ENCODE measurements at places on chromosomes 5 and 9. TPM values are rescaled to one million over a fixed set of nuclear protein-coding genes. Genes with fewer than 3 reads are reported as not detected.

DNA sequence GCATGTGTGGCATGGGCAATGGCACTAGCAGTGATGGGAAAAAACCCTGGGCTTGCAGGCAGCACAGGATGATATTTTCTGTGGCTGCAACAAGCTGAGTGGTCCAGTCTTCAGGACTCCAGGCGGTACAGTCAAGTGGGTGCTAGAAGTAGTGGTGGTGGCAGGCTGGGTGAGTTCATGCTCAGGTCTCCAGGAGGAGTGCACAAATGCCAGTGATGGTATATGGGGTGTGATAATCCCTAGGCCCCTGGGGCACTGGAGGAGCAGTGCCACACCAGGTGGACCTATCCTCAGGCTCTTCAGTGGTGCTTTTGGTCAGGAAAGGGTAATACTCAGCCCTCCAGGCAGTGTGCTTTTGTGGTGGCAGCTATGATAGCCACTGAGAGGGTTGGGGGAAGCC is 496.4 kb downstream of the PRR16 start:
- DNase-seq: no peak
- no peaks in the 10 kb centered on the region for H3K4me1 ChIP-seq
- no peaks in the 10 kb centered on the region for H3K36me3 ChIP-seq
- H3K4me3 ChIP-seq: no peak overlapping the region
- no peak overlapping the region for H3K27ac ChIP-seq

DNA sequence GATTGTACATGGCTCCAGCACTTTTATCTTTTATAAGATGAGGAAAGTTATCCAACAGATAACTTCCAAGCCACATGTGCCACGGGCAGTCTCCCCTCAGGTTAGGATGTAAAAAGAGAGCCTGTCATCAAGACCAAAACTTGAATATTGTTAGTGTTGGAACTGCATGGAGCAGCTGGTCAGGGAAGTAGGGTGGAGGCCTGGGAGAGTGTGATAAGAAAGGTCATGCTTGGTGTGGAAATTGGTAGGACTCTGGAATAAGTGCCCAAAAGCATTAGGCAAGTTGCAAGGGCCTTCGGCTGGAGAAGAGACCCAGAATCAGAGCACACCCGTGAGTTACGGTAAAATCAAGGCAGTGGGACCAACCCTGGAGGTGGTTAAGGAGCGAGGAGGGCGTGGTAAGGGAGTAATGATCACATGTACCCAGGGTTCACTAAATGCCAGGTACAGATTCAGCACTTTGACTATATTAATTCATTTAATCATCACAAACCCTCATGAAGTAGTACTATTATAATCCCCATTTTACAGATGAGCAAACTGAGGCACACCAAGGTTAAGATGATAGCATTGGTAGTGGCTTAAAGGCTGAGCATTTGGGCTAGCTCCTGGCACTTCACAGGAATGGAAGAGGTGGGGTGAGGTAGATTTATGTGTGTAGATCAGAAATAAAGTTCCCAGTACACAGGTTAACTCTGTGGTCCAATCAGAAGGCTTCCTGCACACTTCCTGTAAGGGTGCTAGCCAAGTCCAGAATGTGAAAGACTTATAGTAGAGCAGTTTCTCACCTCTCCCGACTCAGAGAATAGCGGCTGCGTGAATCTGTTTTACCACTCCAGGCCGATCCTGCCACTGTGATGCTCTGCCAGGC is 96.5 kb upstream of the ZNF608 start:
- H3K27ac ChIP-seq: no peak overlapping the region
- H3K4me1 ChIP-seq: no peaks in the 10 kb centered on the region
- no peaks in the 10 kb centered on the region for H3K36me3 ChIP-seq
- H3K27me3 ChIP-seq: no peaks in the 10 kb centered on the region
- no peak for DNase-seq

The OR13C3 gene
- not detected for total RNA-seq

DNA sequence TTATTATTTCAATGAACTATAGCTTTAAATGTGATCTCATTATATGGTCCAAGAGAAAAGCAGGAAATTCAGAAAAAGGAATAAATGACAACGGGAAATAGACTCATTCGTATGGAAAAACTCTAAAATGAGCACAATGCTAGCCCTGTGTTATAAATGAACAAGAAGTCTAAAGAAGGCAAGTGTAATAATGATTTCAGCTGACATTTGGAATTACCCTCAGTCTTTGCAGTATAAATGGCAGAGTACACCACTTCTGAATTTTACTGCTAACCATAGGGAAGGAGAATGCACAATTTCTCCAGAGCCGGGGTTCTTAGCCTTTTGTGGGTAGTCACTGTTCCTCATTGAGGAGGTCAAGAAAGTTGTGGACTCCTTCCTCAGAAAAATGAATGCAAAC is 93.1 kb downstream of the ANKRD55 start:
- no peaks in the 10 kb centered on the region for H3K27me3 ChIP-seq
- H3K4me1 ChIP-seq: no peaks in the 10 kb centered on the region
- DNase-seq: no peak
- H3K36me3 ChIP-seq: peaks cover 3% of the 10 kb centered on the region
- H3K27ac ChIP-seq: no peak overlapping the region
- no peak overlapping the region for H3K4me3 ChIP-seq

The PAIP2 gene
- 90.4 TPM for total RNA-seq

GRCh38 chr5:76620166-76620565 is 3.0 kb downstream of the F2RL2 start:
- H3K27me3 ChIP-seq: peaks cover 2% of the 10 kb centered on the region
- no peaks in the 10 kb centered on the region for H3K36me3 ChIP-seq
- no peak for DNase-seq
- no peak overlapping the region for H3K27ac ChIP-seq

DNA sequence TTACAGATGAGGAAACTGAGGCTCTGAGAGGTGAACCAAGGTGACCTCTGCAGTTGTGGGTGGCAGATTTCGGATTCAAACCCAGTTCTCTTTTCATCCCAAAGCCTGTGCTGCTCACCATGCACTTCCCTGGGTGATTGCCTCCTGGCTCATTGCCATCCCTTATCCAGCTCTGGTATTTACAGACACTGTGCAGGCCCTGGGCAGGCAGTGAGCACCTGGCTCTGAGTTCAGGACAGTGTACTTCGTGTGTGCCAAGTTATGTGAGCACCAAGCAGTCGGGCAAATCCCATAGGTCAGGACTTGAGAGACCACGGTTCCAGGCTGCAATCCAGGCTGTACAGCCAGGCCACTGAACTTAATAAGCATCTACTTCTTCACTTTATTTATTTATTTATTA is 1.4 kb downstream of the LRSAM1 start:
- no peak overlapping the region for H3K4me3 ChIP-seq
- H3K27ac ChIP-seq: no peak overlapping the region
- H3K4me1 ChIP-seq: peaks cover 29% of the 10 kb centered on the region
- DNase-seq: no peak
- H3K27me3 ChIP-seq: no peaks in the 10 kb centered on the region
- H3K36me3 ChIP-seq: peaks cover 48% of the 10 kb centered on the region

GRCh38 chr9:113626735-113627495 is 163.4 kb downstream of the RGS3 start:
- H3K36me3 ChIP-seq: no peaks in the 10 kb centered on the region
- H3K4me1 ChIP-seq: peaks cover 7% of the 10 kb centered on the region
- no peak overlapping the region for H3K4me3 ChIP-seq
- no peak overlapping the region for H3K27ac ChIP-seq
- H3K27me3 ChIP-seq: peaks cover 5% of the 10 kb centered on the region
- DNase-seq: no peak

The PNPLA7 gene
- total RNA-seq: 2.2 TPM

GRCh38 chr5:17400724-17401469 is 97.1 kb upstream of the TAF11L2 start:
- DNase-seq: no peak
- no peaks in the 10 kb centered on the region for H3K27me3 ChIP-seq
- H3K4me1 ChIP-seq: no peaks in the 10 kb centered on the region
- H3K4me3 ChIP-seq: no peak overlapping the region
- H3K36me3 ChIP-seq: no peaks in the 10 kb centered on the region
- no peak overlapping the region for H3K27ac ChIP-seq

The BNC2 gene
- 26.2 TPM for total RNA-seq

DNA sequence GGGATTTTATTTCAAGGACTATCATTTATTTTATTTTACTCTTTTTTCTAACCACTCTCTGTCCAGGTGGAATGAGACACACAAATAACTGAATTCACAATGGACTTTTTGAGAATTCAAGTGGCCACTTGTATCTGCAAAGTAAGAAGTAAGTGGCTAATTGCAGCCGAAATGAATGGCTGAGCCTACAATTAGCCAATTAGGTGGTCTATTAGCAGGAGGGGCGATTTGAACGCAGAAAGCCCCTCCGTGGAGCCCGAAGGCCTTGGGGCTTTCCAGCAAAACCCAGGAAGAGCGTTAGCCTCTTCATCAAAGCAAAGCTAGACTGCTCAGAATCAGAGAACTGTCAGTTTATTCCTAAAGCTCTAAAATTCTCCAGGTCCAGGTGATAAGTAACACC is 176.9 kb downstream of the EBF1 start:
- no peak for DNase-seq
- no peaks in the 10 kb centered on the region for H3K36me3 ChIP-seq
- no peaks in the 10 kb centered on the region for H3K4me1 ChIP-seq
- H3K4me3 ChIP-seq: no peak overlapping the region
- H3K27me3 ChIP-seq: peaks cover 6% of the 10 kb centered on the region
- no peak overlapping the region for H3K27ac ChIP-seq

DNA sequence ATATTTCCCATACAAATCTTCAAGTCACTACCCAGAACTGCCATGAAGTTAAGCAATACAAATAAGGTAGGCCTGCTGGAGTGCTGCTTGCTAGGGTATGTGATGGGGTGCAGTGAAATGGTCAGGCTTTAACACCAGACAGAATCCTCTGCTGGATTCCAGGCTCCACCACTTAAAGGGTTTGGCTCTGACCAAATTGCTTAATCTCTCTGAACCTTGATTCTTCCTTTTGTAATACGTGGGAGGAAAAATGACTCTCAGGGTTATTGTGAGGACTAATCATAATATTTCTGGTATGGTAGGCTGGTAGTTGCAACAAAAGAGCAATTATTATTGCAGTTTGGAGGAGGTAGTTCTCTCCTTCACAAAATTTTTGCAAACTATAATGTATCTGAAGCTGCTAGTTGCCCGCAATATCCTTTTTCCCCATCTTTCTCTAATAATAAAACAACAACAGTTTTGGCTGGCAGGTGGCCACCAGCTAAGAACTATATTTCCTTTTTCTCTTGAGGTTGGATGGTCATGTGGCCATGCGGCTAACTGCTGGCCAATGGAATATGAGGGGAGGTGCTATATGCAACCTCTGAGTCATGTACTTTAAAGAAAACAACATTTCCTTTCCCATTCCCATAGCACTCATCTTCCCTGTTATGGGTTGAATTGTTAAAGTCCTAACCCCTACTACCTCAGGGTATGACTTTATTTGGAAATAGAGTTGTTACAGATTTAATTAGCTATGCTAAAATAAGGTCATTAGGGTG is 44.1 kb downstream of the CCL28 start:
- H3K36me3 ChIP-seq: no peaks in the 10 kb centered on the region
- H3K4me3 ChIP-seq: no peak overlapping the region
- H3K27ac ChIP-seq: no peak overlapping the region

DNA sequence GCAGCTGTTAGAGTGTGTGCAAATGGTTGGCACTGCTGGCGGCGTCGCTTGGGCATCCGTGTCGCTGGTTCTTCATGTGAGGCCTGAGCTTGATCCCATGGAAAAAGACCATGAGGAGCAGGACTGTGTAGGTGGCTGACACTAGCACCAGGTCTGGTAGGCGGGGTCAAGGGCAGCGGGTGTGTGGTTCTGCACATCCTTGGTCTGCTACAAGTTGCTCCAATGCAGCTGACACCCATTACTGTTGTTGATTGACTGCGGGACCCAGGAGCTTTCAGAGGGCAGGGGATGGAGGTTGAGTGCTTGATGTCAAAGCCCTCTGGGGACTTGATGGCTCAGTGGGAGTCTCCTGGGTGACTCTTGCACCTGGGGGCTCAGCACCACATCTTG is 29.0 kb upstream of the PITX1 start:
- H3K4me3 ChIP-seq: no peak overlapping the region
- no peaks in the 10 kb centered on the region for H3K27me3 ChIP-seq

DNA sequence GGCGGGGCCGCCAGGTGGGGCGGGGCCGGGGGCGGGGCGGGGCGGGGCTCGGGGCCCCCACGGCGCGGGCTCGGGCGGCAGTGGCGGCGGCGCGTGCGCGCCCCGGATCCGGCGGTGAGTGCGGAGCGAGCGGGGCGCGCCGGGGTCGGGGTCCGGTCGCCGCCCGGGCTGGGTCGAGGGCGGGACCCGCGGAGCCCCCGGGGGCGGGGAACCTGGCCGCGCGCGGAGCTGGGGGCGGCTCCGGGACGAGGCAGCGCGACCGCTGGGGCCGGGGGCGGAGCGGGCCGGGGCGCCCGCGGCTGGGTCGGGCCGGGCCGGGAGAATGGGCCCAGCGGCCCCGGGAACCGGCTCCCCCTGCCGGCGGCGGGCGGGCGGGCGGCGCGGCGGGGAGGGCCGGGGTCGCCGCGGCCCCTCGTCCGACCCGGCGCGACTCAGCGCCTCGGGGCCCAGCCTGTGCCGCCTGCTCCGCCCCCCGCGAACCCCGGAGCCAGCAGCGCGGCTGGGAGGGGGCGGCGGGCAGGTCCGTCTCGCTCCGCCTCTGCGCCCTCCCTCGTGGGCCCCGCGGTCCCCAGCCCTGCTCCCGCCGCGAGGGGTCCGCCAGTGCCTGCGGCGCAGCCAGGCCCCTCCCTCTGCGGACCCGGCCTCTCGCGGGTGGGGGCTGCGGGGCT is 3.1 kb downstream of the EGFL7 start:
- no peak overlapping the region for H3K27ac ChIP-seq
- H3K4me3 ChIP-seq: no peak overlapping the region
- peaks cover 2% of the 10 kb centered on the region for H3K27me3 ChIP-seq

The LCN15 gene
- total RNA-seq: not detected

DNA sequence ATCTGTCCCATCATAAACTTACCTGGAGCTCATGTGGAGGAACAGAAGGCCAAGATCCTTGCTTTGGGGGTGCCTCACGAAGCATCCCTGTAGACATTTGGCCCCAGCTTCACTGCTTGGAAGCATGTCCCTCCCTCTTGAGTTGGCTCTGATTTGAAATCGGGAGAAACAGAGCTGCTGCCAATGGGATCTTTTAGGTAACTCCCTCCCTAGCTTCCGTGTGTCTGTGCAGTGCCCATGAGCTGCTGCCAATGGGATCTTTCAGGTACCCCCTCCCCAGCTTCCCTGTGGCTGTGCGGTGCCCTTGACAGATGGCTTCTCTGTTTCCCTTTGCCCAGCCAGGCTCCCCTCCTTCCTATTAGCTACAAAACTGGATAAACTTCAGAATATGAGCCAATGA is 178.0 kb downstream of the NR3C1 start:
- DNase-seq: no peak
- no peaks in the 10 kb centered on the region for H3K36me3 ChIP-seq
- no peak overlapping the region for H3K27ac ChIP-seq
- peaks cover 23% of the 10 kb centered on the region for H3K4me1 ChIP-seq

Measured in spinal cord (tissue), 10 donors.